ENCODE measurements at places on chromosomes 11 and 22.

- DNase-seq, result no peak
These were observed 836.0 kb downstream of the JRKL start for GRCh38 chr11:97225794-97226193.

DNA sequence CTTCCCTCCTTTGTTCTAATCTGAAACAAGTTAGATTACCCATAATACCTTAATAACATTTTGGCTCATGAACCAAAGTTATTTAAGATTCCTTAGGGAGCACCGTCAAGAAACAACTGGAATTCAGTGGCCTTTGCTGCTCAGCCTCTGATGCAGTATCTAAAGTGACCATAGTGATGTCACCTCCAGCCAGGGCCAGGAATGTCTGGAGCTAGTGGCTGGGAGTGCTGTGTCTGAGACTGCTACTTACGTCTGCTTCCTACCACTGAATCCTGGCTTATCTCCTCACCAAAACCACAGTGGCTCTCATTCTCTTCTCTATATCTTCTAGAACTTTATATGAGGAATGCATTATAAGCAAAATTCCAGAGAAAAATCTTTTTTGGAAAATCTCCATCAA, 658.0 kb downstream of the DLG2 start:
- DNase-seq, result no peak

DNA sequence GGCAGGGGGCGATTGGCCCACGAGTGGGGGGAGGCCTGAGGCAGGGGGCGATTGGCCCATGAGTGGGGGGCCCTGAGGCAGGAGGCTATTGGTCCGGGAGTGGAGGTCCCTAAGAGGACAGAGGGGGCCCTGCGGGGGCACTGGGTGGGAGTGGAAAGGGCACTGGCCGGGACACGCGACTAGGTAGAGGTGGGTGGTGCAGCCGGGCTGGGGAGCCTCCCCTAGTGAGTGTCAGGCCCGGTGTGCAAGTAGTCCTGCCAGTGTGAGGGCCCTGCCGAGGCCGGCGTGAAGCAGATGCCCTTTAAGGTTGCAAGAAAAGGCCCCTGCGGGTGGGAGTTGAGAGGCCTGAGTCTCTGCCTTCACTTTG, 909 bp upstream of the BRD1 start:
- DNase-seq, result no peak

GRCh38 chr22:47064416-47064815, 302.0 kb downstream of the TBC1D22A start:
- DNase-seq, result no peak

DNA sequence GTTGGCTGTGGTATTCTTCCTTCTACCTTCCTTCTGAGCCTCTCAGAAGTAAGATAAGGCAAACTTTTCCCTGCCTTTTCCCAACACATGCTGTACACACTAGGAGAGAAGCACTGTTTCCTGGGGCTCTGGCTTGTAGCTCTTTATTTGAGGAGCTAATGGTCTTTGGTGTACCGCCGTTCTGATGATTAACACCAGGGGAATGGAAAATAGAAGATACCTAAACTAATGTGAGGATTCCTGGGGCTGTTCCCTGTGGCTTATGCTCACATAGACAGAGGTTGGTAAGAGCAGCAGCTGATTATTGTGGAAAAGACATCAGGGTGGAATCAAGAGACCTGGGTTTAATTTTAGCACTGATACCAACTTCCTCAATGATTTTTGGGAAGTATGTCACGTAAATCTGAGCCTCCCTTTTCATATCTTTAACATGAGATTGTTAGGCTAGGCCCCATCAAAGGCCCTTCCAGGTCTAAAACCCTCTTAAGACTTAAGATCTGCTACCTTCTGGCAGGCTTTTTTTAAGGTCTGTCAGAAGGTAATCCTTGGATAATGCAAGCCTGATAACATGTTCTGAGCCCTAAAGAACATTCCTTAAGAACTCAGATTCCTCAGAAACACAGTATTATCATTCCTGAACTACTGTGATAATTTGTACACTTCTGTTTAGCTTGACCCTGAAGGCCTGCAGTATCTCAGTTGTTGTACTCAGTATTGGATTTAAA, 24.8 kb upstream of the RCE1 start:
- no peak for DNase-seq

GRCh38 chr11:7540830-7541555, 27.2 kb downstream of the PPFIBP2 start:
- no peak for DNase-seq

DNA sequence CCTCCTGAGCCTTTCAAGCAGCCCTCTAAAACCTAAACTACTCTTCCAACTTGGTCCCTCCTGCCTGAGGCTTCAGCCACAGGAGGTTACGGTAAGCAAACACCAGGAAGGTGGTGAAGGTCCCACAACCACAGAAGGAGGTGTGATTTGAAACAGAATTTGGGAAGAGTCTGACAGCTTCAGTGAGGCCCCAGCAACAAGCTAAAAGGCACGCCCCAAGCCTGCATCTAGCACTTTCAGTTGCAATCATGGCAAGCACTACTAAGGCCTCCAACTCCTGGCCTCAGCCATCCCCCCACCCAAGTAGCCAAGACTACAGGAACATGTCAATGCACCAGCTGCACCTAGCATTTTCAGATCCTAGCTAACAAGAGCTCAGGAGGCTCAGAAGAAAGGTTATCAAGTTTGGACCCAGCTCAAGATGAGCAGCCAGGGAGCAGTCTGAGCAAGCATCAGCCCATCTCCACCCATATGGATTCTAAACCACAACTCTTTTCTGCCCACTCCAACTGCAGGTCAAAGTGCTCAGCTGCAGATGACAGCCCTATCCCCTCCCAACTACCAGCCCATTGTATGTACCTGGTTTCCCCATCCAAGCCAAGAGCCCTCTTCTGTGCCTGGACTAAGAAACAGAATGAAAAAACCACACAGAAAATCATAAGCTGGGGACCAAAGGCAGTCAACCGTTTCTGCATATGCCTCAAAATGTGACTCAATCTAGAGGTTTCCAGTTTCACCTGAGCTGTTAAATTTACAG, 10.4 kb upstream of the AHNAK start:
- no peak for DNase-seq

DNA sequence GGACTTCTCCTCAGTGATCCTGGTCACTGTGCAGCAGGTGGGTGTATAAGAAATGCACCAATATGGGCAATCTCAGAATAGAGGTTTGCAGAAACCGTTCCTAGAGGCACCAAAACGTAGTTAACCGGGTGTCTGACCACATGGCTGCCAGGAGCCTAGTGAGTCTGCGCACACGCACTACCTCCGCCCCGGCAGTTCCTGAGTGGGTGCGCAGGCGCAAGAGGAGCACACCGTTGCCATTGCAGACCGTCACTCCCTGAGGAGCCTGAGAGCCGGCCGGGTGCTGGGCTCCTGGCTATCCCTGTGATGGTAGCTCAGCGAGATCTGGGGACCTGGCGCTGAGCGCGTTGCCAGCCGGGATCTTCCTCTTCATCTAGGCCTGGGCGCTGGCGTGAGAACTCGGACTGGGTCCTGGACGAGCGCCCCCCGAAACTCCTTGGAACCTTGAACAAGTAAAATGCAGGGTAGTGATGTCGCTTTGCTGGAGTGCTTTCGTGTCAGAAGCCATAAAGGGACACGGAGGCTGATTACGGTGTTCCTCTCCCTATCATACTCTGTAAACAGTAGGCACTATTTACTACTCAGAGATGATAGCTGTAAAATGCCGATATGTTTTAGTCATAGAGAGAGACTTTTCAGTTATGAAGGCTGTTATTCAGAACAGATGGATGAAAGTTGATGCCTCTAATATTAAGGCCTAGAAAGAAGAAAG, at the start of gene MS4A13:
Gene MS4A13 (plus strand): TSS at position 249 of the 712 bp plus-strand sequence. CDS start 2,692 bp downstream, outside the sequence.
- DNase-seq, result no peak

DNA sequence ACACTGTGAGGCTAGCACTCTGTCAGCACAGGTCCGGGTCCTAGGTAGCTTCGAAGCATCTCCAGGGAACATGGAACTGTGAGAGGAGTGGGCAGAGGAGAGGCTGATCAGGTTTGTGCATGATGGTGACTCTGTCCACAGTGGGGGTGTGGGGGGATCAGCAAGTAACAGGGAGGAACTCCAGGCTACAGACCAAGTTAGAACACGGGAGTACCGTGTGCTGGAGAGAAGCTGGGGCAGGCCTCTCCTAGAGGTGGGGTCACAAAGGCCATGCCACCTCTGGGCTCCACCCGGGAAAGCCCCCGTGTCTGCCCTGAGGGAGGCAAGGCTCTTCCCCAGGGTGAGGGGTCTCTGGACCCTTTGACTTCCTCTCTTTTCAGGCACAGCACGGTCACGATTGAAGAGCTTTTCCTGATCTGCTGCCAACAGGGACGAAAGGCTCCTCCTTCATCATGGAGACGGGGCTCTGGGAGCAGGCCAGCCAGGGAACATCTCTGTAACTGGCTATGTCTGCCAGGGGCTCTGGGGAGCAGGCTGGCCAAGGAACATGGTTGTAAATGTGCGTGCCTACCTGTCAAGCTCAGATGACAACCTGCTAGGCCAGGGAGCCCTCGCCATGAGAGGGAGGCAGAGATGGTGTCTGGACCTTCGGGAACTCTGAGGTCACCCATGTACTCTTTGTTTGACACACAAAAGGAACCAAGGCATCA, 1476.1 kb downstream of the BRD1 start:
- no peak for DNase-seq

DNA sequence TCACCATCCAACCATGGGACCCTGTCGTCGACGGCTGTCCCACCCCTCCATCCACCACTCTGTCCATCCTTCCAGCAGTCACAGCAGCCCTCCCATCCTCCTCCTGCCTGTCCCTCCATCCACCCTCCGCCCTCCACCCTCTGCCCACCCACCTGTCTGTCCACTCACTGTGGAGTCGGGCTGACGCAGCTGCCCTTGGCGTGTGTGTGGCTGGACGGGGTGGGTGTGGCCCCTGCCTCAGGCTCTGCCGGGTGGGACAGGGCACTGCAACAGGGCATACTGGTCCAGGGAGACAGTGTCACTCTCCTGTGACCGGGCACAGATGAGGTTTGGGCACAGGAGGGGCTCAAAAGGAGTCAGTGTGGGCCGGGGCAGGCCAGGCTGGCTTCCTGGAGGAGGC, 1.9 kb downstream of the PKP3 start:
- no peak for DNase-seq

GRCh38 chr11:9201372-9202162, 63.6 kb downstream of the DENND5A start:
- DNase-seq, result no peak

DNA sequence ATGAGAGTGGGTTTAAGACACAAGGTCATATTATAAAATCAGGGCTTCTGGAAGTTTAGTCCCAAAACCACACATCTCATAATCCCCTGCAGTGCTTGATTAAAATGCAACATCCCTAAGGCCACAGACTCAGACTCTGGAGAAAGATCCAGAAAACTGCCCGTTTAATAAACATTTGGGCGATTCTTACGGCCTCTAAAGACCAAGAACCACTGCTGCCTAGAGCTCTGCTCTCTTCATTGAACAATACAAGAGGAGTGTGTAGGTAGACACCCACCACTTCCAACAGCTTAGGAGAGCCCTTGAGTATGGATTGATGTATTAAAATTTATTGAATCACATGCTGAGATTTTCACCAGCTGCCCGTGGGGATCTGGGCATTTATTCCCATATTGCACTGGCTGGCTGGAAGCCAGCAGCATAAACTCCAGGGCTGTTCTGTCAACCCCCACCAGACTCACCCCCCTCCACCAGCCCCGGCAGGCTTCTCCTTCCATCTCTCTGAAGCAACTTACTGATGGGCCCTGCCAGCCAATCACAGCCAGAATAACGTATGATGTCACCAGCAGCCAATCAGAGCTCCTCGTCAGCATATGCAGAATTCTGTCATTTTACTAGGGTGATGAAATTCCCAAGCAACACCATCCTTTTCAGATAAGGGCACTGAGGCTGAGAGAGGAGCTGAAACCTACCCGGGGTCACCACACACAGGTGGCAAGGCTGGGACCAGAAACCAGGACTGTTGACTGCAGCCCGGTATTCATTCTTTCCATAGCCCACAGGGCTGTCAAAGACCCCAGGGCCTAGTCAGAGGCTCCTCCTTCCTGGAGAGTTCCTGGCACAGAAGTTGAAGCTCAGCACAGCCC, 749 bp upstream of the BEST1 start:
- no peak for DNase-seq

DNA sequence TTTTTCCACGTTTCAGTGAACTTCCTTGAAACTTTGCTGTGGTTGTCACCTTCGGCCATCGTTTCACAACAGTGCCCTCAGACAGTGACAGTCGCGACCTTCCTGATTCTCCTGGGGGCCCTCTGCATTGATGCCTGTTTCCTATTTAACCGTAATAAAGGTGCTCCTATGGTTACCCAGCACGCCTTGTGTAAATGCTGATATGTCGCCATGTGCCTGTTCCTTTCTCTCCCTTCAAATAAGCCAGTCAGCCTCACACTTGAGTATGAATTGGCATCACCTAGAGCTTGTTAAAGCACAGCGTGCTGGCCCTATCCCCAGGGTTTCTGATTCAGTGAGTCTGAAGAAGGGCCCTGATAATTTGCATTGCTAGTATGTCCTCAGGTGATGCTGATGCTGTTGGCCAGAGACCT, 104.8 kb downstream of the MICAL2 start:
- DNase-seq, result no peak

- DNase-seq, result no peak
These were observed 46.8 kb downstream of the ATXN10 start for GRCh38 chr22:45718391-45718790.

GRCh38 chr11:2914455-2915195, 14.6 kb downstream of the PHLDA2 start:
- no peak for DNase-seq

DNA sequence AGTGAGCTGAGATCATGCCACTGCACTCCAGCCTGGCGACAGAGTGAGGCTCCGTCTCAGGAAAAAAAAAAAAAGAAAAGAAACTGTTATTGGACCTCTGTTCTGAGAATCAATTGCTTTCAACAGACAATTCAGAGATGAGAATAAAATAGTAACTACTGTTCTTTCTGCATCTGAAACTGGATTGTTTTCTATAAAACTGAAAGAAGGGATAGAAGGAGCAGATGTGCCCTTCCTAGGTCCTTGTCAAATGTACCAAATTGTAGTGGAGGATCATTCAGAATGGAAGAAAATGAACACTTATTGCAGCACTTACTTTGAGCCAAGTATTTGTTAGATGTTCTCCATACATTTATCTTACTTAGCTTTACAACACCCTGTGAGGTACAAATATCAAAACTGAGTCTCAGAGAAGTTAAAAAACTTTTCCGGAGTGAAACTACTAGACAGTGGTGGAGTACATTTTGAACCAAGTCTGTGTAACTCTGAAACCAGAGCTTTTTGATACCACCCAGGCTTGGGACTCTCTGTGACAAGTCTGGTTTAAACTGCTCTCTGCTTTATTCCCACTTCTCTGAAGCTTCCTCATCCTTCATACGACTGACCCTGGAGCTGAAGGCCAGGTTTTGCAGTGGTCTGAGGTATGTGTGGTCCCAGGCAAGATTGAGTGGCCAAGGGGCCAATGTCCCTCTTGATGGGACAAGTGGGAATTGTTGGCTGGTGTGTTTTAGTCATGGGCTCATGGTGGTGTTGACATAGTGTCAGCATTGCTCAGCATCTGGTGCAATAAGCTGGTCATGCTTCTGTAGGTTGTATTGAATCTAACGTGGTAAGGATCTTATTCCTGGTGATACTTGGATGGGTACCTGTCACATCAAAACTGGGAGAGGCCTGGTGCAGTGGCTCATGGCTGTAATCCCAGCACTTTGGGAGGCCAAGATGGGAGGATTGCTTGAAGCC, 48.2 kb upstream of the CCDC134 start:
- DNase-seq, result no peak

- no peak for DNase-seq
These were observed 20.9 kb downstream of the BDNF start for GRCh38 chr11:27679136-27680015.

- DNase-seq, result no peak
These were observed 633.0 kb downstream of the TBC1D22A start for GRCh38 chr22:47395481-47395880.
